Activated naive CD4-positive, alpha-beta T cell treated with anti-CD3 and anti-CD28 coated beads, Interleukin-2, amount 50 U/mL, for 72 hours (primary cell): ENCODE measurements at places on chromosomes 12 and 14. TPM values are rescaled to one million over a fixed set of nuclear protein-coding genes. Genes with fewer than 3 reads are reported as not detected.

GRCh38 chr12:110676171-110676570 lies 12.7 kb downstream of the HVCN1 start:
- no peak for DNase-seq

GRCh38 chr12:70652451-70652850 lies 15.2 kb upstream of the PTPRB start:
- no peak for DNase-seq

GRCh38 chr14:49908433-49908782 lies 15.5 kb downstream of the ARF6 start:
- DNase-seq = no peak

- DNase-seq = peak; percentile 63
Measured at GRCh38 chr14:101235335-101236103, 325.8 kb upstream of the DIO3 start.

DNA sequence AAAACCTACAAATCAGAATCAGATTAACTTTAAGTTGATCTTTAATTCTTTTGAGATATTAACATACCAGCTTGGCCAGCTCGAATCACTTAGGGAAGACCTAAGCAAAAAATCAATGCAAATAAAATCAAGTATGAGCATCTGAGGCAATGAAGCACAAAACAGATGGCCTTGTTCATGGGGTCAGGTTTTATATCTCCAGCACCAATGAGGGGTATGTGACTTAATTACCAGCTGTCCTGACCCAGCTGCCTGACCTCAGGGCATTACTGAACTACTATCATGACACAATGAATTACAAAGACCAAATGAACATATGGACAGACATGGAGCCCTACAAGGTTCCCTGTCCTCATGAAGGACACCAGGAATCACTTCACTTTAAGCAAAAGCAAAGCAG lies 70.5 kb downstream of the FGD6 start:
- DNase-seq = no peak

DNA sequence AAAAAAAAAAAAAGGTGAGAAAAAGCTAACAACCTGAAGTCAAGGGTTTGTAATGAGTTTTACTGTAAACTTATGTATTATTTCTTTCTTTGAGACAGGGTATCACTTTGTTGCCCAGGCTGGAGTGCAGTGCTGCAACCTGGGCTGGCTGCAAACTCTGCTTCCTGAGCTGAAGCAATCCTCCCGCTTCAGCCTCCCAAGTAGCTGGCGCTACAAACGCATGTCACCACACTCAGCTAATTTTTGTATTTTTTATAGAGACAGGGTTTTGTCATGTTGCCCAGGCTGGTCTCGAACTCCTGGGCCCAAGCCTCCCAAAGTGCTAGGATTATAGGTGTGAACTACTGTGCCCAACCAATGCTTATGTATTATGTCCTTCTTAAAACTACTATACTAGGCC lies 9.2 kb downstream of the ATF7 start:
- no peak for DNase-seq

DNA sequence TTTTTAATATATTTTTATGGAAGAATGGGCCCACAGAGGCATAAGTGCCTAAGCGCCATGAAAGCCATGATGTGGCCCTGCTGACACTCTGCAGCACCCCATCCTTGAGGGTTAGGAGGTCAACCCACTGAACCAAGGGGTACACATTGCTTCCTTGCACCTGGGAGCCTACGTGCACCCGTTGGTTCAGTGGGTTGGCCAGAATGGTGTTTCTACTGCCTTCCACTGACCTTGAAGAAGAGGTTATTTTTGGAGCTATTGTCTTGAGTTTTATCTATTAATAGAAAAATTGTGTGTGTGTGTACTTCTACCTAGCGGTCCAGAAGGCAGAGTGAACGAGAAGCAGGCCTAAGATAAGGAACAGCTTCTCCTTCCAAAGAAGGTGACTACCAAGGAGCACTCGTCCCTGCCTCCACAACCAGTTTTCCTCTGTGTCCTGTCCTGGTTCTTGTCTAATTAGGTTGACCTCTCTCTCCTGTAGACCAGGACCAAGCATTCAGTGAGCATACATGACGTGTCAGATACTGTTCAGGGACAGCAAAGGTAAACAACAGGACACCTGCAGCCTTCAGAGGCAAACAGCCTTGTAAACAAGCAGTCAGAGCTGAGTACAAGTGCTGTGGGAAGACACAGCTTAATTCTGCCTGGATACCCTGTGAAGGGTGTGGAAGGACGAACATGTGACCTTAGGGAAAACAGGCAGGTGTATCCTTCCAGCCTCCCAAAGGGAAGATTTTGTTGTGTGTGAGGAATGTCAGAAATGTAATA lies 30.4 kb upstream of the PLEK2 start:
- DNase-seq = no peak

- DNase-seq = no peak
Measured at GRCh38 chr12:106343214-106343528, 14.4 kb upstream of the POLR3B start.

DNA sequence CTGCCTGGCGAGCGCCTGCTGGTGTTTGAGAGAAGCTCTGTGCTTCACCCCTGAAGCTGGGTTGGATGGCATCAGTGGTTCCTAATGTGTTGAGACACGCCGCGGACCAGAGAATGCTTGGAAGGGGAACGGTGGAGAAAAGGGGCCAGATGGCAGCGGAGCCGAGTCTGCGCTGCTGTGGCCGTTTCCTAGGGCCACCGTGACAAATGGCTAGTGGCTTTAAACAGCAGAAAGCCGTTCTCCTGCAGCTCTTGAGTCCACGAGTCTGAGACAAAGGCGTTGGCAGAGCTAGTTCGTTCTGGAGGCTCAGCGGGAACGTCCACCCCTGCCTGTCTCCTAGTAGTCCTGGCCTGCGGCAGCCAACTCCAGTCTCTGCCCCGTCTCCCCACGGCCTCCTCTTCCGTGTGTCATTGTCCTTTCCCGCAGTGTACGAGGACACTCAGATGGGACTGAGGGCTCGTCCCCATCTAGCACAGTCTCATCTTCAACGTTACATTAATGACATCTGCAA lies 103.6 kb downstream of the ADGRD1 start:
- DNase-seq = no peak

Gene SCNN1A
- total RNA-seq = 2.8 TPM

Gene STON2
- 0.48 TPM for total RNA-seq

Gene MYF6
- not detected for total RNA-seq

Gene LRRC9
- total RNA-seq = not detected

Gene SERPINA3
- not detected for total RNA-seq

Gene C12orf50
- total RNA-seq = 0.18 TPM
